Brain (organoid and tissue), 16 donors: ENCODE measurements at places on chromosomes 4 and X. TPM values are rescaled to one million over a fixed set of nuclear protein-coding genes. Genes with fewer than 3 reads are reported as not detected.
A peak's percentile ranks its signal among the peaks of the same experiment; 100 is the strongest.

GRCh38 chr4:150072471-150072870 lies 5.8 kb upstream of the DCLK2 start:
- no peak for DNase-seq

GRCh38 chr4:54731552-54731951 lies 73.8 kb downstream of the KIT start:
- DNase-seq, result no peak

- DNase-seq, result no peak
Measured at GRCh38 chrX:17040711-17041110, 94.3 kb downstream of the REPS2 start.

GRCh38 chr4:3441501-3442459 lies at the start of gene HGFAC:
TSS of gene HGFAC (plus strand) at chr4:3441968. CDS start at chr4:3442002, 34 bp downstream.
- DNase-seq, result no peak

- DNase-seq, result no peak
Measured at GRCh38 chrX:78759081-78759480, 11.6 kb downstream of the LPAR4 start.

DNA sequence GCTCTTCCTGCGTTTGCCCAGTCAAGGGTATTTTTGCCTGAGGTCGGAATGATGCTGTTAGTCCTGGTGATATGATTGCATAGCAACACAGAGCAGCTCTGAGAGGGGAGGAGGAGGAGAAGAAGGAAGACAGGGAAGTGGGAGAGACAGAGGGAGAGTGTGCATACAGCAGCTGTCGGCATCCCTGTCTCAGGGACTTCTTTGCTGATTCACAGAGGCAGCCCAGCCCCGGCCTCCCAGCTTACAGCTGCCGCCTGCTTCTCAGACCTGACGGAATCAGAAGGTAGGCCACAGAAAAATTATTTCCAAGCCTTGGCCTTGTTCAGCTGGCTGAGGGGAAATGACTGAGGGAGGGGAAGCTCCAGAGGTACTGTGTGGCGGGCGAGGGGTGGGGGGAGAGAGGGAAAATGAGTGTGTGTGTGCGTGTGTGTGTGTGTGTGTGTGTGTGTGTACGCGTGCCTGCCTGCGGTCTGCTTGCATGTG lies 319 bp downstream of the DRP2 start:
- peak; percentile 77 for DNase-seq

DNA sequence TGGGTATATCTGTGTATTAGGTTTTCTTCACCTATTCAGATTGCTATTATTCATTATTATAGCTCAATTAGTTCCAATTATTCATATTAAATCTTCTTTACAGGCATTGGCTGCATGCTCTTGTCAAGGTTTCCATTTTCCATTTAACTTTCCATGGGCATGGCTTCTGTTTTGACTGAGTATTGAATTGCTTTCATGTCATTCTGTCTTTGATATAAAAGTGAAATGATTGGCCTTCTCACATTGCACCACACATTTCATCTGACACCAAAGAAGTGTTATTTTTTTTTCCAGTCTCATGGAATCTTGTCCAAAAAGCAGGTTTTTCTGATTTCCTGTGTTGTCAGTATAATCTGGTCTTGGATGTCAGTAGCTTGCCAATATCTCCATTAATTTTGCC lies 1244.3 kb downstream of the RAPGEF2 start:
- DNase-seq, result no peak

GRCh38 chrX:39969099-39969818 lies 128.5 kb downstream of the BCOR start:
- DNase-seq, result no peak

GRCh38 chr4:168888715-168889215 lies 121.3 kb downstream of the CBR4 start:
- DNase-seq, result no peak

DNA sequence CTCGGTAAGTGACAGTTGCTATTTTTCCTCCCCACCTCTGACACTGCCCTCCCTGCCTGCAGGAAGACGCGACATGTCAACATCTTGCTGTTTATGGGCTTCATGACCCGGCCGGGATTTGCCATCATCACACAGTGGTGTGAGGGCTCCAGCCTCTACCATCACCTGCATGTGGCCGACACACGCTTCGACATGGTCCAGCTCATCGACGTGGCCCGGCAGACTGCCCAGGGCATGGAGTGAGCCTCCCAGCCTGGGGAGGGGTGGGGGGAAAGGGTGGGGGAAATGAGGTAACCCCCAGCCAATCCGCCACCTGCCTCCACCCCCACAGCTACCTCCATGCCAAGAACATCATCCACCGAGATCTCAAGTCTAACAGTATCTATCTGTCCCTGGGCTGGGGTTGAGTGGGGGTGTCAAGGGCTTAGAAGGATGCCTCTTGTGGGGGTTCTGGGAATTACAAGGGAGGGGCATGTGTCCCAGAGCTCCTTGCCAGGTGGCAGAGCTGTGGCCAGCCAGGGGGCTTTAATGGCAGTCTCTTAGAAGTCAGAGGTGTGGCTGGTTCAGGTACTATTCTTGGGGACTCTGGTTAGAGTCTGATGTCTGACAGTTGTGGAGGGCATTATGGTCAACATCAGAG lies 7.8 kb downstream of the ARAF start:
- no peak for DNase-seq

DNA sequence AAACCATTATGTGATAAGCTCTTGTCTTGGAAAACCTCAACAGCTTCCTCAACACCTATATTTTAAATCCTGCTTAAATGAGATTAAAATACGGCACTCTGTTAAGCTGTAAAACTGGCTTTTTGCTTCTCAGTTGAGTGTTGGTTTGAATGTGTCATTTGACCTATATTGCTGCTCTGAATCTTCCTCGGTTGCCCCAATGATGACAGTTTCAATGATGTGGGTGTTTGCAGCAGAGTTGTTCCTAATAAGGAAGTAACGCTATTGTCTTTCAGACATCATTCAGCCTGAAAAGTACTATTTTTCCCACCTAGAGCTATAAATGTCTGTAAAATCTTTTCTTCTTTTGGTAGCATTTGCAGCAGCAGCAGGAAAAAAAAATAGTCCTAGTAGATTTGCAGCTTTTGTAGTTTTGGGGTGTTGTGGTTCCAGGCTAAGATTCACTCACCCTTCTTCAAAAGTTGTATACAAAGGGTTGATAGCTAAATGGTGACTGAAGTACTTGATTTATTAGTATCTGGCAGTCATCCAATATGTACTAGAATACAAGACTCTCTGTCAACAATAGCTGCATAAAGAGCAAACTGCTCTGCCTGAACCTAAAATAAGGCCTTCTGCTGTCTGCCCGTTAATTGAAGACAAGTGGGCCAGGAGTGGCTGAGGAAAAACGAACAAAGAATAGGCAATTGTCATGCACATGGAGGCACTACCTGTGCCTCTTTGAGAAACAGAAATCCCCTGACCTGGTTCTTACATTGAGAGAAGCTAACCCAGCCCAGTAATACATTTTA lies 333.1 kb downstream of the IL1RAPL1 start:
- DNase-seq, result peak; percentile 9

DNA sequence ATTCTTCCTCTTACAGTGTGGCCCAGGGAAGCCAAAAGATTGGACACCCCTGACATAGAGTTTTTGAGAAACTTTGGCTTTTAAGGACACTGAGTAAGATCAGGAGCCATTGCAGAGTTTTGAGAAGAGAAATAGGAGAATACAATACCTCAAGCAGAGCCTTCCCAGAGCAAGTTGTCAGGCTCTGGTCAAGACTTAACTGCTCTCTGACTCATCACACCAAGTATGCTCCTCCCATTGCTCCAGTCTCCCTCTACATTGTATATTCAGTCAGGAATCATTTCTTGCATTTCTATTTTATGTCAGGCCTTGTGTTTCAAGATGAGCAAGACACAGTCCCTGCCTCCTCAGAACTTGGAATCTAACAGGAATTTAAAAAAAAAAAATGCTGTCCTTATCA lies 176.4 kb upstream of the FMR1 start:
- DNase-seq, result no peak

- peak; percentile 56 for DNase-seq
Measured at GRCh38 chr4:158856852-158857251, 88.0 kb downstream of the FNIP2 start.

GRCh38 chrX:99271641-99272040 lies 1138.4 kb downstream of the PCDH19 start:
- DNase-seq, result no peak

The UFSP2 gene
- polyA plus RNA-seq, result 12.7 TPM

The VCX2 gene
- not detected for polyA plus RNA-seq

The CXCL5 gene
- not detected for polyA plus RNA-seq

The LRIT3 gene
- polyA plus RNA-seq, result not detected

The SPANXB1 gene
- polyA plus RNA-seq, result not detected

The EGF gene
- polyA plus RNA-seq, result 0.07 TPM

The CFAP47 gene
- polyA plus RNA-seq, result not detected

The MID2 gene
- 1.6 TPM for polyA plus RNA-seq

The ZGRF1 gene
- 0.78 TPM for polyA plus RNA-seq
